ENCODE measurements at places on chromosomes 16 and 17. TPM values are rescaled to one million over a fixed set of nuclear protein-coding genes. Genes with fewer than 3 reads are reported as not detected.
A peak's percentile ranks its signal among the peaks of the same experiment; 100 is the strongest.

- DNase-seq, result no peak
Measured at GRCh38 chr17:74754832-74755231, 6.4 kb downstream of the NHERF1 start.

DNA sequence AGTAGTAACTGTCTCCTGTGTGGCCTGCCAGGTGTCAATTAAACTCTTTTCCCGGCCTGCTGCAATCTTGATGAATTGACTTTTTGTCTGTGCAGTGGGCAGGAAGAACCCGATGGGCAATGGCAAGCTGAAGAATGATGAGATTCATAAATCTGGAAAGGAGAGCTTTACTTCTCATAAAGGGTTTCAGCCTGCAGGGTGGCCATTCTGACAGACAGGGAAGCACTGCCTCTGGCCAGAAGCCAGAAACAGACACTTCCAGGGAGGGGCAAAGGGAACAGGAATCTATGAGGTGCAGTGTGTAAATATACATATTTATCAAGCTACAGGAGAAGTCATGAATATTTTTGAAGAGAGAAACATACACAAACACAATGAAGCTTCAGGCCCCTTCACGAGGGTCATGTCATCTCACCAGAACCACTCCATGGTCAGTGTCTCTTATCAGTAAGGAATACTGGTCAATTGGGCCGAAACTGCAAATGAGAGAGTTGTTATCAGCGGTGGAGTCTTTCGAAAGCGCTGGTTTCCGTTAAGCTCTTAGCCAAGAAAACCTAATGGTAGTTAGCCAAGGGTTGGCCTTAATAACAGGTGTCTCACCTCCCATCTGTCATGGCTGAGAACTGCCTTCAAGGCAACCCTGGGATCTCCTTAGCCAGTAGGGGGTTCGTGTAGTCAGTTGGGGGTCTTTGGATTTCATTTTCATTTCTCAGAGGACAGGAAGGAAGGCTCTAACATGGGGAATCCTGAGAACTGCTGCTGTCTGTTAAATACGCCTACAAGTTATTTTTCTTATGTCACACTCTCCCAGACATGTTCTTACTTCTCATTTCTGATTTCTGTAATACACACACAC is 1.2 kb upstream of the NARF start:
- no peak for DNase-seq

- no peak for DNase-seq
Measured at GRCh38 chr17:29874931-29875596, 55.0 kb downstream of the SSH2 start.

DNA sequence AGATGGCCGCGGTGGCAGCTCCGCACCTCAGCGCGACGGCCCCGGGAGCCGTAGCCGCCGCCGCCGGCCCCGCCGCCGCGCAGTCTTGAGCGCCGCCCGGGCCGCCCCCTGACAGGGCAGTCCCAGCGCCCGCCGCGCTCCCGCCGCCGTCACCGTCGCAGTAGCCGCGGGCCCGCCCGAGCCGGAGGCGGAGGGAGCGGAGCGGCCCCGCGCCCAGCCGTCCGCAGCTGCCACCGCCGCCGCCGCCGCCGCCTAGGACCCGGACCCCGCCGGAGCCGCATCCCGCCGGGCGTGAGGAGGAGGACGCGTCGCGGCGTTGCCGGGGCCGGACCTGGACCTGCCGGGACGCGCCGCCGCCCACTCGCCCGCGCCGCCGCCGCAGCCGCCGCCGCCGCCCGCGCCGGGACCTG is 218 bp downstream of the TNRC6C start:
- DNase-seq, result no peak

DNA sequence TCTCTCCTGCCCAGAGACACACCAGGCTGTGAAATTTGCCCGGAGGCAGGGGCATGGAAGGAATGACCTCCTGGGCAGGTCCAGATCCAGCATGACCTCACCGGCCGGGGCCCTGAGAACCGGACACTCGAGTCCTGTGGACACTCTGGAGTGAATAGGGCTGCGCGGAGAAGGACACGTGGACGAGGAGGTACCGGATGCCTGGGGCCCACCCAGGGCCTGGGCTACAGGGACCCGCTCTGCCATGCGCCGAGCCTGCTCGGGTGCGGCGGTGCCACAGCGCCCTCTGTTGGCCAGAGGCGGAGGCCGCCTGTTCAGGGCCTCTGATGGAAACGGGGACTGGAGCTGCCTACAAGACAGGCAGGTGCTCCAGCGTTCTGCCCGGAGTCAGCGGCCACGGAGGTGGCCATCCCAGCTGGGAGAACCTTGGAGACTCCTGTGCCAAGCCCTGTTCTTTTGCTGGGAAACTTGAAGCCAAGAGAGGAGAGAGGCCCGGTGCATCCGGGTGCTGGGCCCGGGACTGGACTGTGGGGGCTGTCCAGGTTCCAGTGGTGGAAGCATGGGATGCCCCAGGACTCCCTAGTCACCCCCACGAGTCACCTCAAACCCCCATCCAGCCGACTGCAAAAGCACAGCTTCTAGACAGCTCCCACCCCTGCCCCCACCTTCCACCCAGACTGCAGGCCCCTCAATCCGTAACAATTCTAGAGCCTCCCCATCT is 19.3 kb upstream of the NXPH3 start:
- peak; percentile 75 for DNase-seq

GRCh38 chr16:57025941-57026777 is 36.8 kb downstream of the NLRC5 start:
- DNase-seq, result no peak

GRCh38 chr17:80263253-80264204 is 2.9 kb downstream of the RNF213 start:
- DNase-seq, result peak; percentile 94

DNA sequence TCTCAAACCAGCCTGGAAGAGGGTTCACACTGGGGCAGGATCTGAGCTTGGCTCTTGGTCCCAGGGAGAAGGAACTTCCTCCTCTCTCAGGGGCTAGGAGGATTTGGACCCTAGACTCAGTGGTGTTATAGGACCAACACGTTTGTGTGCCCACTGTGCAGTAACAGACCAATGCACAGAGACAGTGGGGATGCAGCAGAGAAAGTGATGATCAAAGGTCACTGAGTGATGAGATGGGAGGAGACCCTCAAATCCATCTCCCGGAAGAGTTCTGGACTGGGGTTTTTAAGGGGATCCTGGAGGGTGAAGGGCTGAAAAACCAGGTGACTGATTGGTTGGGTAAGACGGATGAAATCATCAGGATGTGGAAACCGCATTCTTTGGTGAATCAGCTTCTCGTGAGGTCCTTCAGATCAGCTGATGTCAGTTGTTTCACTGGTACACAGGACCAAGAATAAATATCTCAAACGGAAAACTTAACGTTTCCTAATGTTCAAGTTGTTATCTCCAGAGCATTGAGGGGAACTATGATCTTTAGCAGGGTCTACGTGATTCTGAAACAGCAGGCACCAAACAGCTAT is 3.3 kb upstream of the VAC14 start:
- peak; percentile 92 for DNase-seq

DNA sequence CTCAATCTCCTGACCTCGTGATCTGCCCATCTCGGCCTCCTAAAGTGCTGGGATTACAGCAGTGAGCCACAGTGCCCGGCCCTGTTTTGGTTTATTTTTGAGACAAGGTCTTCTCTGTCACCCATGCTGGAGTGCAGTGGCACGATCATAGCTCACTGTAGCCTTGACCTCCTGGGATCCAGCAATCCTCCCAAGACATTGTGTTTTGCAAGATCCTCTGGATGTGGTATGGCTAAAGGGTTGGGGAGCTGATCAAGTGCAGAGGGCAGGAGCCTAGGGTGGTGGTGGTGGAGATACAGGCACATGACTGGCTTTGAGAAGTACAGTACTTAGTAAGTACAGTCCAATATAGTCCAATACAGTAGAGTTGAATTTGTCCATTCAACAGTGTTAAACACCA is 16.6 kb upstream of the TNS4 start:
- DNase-seq, result no peak

DNA sequence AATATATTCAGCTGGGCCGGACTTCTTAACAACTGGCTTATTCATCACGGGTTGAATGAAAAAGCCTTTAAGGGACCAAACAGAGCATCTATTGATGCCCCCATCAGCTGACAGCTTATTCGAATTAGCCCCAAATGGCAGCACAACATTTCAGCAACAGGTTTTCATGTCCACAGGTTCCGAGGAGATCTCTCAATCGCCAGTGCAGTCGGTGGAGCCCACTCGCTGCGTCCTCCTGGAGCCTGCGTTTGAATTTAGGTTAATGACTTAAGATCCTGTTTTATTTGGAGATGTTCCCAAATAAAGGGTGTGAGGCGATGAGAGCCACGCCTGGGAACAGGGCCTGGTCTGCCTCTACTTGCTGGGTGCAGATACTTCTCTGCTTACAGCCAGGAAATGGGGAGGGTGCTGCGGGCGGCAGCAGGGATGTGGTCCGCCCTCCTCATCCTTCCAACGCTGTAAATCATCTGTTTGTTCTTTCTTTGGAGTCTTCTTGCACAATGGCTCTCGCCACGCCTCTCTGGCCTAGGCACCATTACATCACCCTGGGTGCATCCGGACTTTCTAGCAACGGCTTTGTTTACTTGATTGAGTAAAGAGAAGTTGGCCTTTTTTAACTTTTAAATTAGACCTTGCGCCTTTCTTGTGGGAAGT is 22.6 kb downstream of the NDE1 start:
- DNase-seq, result peak; percentile 98

DNA sequence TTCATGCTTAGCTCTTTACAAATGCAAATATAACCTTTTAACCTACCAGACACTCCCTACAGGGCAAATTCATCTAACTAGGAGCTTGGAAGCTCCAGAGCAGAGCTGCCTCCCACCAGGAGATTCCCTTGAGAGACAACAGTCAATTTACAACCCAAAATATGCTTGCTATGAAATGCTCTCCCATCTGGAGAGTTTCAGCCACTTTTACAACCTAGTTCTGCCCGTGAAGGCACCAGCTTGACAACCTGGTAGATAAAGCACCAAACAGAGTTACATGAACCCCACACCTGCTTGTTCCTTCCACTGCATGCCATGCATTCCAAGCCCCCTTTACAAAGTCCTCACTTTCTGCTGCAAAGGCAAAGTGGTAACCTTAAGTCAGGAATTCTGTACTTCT is 215.3 kb upstream of the KIF2B start:
- DNase-seq, result no peak

DNA sequence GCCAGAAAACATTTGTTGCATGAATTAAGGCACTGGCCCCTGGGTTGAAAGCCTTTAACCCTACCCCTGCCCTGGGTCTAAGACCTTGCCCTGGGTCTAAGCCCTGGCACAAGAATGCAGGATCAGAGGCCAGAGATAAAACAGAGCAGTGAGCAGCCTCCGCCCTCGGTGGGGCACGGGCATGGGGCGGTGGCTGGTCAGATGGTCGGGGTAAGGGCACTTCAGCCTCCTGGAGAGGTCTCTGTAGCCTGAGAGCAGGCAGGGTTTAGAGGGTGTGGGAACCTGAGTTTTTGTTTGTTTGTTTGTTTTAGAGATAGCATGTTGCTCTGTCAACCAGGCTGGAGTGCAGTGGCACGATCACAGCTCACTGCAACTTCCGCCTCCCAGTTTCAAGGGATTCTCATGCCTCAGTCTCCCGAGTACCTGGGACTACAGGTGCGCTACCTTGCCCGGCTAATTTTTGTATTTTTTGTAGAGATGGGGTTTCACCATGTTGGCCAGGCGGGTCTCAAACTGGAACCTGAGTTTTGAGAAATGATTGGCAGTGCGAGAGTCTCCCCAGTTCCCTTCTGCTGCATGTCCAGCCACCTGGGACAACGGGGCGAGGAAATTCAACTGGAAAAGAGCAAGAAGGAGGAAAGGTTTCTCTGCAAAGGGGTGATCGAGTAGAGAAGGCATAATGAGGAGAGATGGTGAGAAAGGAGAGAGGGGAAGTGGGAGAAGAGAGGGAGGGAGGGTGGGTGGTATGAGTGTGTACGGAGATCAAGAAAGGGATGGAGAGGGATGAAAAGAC is 27.7 kb downstream of the TNS4 start:
- DNase-seq, result no peak

DNA sequence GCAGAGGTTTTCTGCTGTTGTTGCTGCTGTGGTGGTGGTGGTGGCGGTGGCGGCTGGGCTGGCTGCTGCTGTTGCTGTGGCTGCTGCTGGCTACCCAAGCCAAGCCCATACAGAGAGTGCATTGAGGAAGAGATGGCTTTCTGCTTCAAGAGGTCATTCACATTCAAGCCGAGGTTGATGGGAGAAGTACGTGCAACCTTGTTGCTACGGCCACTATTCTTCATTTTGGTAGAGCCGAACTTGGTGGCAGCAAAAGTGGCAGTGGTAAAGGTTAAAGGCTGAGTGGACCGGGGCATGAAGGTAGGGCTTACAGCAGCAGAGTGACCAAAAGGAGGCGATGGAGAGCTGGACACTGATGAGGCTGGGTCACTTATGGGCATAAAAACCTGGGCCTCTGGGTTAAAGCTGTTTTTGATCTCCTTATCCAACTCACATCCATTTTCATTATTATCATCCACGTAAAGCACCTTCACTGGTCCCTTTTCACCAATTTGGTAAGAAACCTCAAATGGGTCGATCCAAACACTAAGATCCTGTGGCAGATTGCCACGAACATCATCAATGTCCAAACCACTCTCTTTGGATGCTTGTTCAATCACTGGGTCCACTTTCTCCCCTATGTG is 2.8 kb downstream of the TOB1 start:
- peak; percentile 78 for DNase-seq

DNA sequence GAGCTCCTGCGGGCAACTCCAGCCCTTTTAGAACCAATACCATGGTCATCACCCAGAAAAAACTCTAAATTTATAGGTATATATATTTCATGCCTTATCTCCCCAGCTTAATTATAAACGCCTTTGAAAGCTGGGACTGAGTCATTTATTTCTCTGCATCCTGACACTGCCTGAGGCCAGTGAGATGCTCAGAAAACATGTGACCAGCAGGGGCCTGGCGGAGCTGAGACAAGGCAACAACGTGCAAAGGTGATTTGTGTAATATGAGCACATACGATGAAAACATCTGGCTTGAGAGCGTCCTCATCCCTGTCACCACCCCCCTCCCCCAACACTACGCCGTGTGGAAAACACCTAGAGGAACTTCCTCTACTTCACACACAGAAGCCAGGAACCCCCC is 22.7 kb downstream of the NXN start:
- DNase-seq, result no peak

DNA sequence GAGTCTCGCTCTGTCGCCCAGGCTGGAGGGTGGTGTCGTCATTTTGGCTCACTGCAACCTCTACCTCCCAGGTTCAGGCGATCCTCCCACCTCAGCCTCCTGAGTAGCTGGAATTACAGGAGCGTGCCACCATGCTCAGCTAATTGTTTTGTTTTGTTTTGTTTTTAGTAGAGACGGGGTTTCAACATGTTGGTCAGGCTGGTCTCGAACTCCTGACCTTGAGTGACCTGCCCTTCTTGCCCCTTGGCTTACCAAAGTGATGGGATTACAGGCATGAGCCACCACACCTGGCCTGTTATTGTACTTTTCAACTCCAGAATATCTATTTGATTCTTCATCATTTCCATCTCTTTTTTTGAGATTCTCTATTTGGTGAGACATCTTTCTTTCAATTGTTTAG is 9.0 kb upstream of the ADORA2B start:
- no peak for DNase-seq

GRCh38 chr17:40071313-40072039 is 8.7 kb downstream of the THRA start:
- no peak for DNase-seq

GRCh38 chr17:48003417-48004151 is 32.7 kb downstream of the CDK5RAP3 start:
- DNase-seq, result no peak

- DNase-seq, result no peak
Measured at GRCh38 chr17:69117855-69118784, 23.6 kb downstream of the ABCA6 start.

Gene GDPD3
- total RNA-seq, result 1.4 TPM

Gene ALOX15
- not detected for total RNA-seq

Gene HIGD1B
- total RNA-seq, result not detected

Gene OSGIN1
- total RNA-seq, result 1.3 TPM

Gene CRYM
- not detected for total RNA-seq

Gene MSL1
- total RNA-seq, result 37.9 TPM

Gene SMIM36
- not detected for total RNA-seq

Gene SLC9A5
- 0.22 TPM for total RNA-seq

Gene CIITA
- not detected for total RNA-seq

Gene ERN2
- total RNA-seq, result not detected

Data from lung microvascular endothelial cell (primary cell).